ENCODE measurements at places on chromosomes 13 and 19. TPM values are rescaled to one million over a fixed set of nuclear protein-coding genes. Genes with fewer than 3 reads are reported as not detected.

JSRP1 gene
- polyA plus RNA-seq, result not detected

ATP8A2 gene
- polyA plus RNA-seq, result 25.3 TPM

IL17D gene
- 28.4 TPM for polyA plus RNA-seq

KLK15 gene
- polyA plus RNA-seq, result not detected

SRRM5 gene
- not detected for polyA plus RNA-seq

SGCG gene
- not detected for polyA plus RNA-seq

ZNF665 gene
- polyA plus RNA-seq, result 1.6 TPM

Measured in Purkinje cell (primary cell).